A549 treated with CpdA at 1 μM for 4 hours (cell line): ENCODE measurements at places on chromosomes 5 and 9. TPM values are rescaled to one million over a fixed set of nuclear protein-coding genes. Genes with fewer than 3 reads are reported as not detected.

RASGEF1C gene
- 0.07 to 0.18 TPM (median 0.11 TPM) in 3 of 5 replicates, not detected in the others for total RNA-seq

PCDHB8 gene
- total RNA-seq = 0.24 to 0.42 TPM (median 0.37 TPM) in 5 replicates

SPATA6L gene
- total RNA-seq = 1.6 to 2.6 TPM (median 2.0 TPM) in 5 replicates

CD72 gene
- 0.08 to 0.35 TPM (median 0.13 TPM) in 3 of 5 replicates, not detected in the others for total RNA-seq

COL15A1 gene
- total RNA-seq = 0.25 to 0.36 TPM (median 0.28 TPM) in 5 replicates
